DND-41 (cell line): ENCODE measurements at places on chromosomes 12 and 14.

GRCh38 chr12:109988274-109988673 lies 7.9 kb downstream of the GIT2 start:
- H3K36me3 ChIP-seq: peaks cover 80% of the 10 kb centered on the region
- no peak overlapping the region for H3K4me3 ChIP-seq
- peaks cover 3% of the 10 kb centered on the region for H3K4me1 ChIP-seq
- no peak overlapping the region for H3K27ac ChIP-seq
- no peaks in the 10 kb centered on the region for H3K27me3 ChIP-seq
- DNase-seq: no peak

DNA sequence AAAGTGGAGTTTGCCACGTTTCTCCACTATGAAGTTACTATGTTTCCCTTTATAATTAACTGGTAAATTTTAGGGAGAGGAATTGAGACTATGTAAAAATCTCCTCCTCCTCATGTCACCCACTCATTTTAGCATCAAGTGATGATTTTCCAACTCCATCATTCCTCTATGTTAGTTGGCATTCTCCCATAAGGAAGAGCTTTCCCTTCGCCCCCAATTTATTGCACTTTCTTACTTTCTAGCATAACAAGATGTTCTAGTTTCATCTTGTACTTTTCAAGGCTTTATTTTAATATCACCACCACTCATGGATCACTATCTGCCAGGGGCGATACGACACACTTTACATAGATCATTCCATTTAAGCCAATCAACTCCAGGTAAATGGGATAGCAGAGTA lies 97.1 kb downstream of the RPS6KA5 start:
- H3K4me3 ChIP-seq: no peak overlapping the region
- no peaks in the 10 kb centered on the region for H3K36me3 ChIP-seq
- H3K4me1 ChIP-seq: no peaks in the 10 kb centered on the region
- DNase-seq: no peak
- H3K27me3 ChIP-seq: no peaks in the 10 kb centered on the region

GRCh38 chr14:44989497-44990440 lies 27.8 kb downstream of the TOGARAM1 start:
- peaks cover 6% of the 10 kb centered on the region for H3K36me3 ChIP-seq
- H3K4me3 ChIP-seq: no peak overlapping the region
- H3K4me1 ChIP-seq: no peaks in the 10 kb centered on the region
- no peak for DNase-seq
- H3K27me3 ChIP-seq: no peaks in the 10 kb centered on the region
- no peak overlapping the region for H3K27ac ChIP-seq

DNA sequence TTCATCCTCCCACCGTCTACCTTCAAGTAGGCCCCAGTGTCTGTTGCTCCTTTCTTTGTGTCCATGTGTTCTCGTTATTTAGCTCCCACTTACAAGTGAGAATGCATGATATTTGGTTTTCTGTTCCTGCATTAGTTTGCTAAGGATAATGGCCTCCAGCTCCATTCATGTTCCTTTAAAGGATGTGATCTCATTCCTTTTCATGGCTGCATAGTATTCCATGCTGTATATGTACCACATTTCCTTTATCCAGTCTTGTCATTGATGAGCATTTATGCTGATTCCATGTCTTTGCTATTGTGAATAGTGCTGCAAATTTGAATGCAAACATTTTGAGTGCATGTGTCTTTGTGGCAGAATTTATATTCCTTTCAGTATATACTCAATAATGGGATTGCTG lies 259.6 kb upstream of the PELI2 start:
- no peaks in the 10 kb centered on the region for H3K27me3 ChIP-seq
- no peak for DNase-seq
- no peak overlapping the region for H3K27ac ChIP-seq
- H3K4me1 ChIP-seq: no peaks in the 10 kb centered on the region
- H3K36me3 ChIP-seq: no peaks in the 10 kb centered on the region

GRCh38 chr14:23351681-23352505 lies 794 bp downstream of the SLC22A17 start:
- H3K36me3 ChIP-seq: no peaks in the 10 kb centered on the region
- peaks cover 36% of the 10 kb centered on the region for H3K27me3 ChIP-seq
- no peaks in the 10 kb centered on the region for H3K4me1 ChIP-seq

- no peak overlapping the region for H3K27ac ChIP-seq
- no peaks in the 10 kb centered on the region for H3K36me3 ChIP-seq
- no peak overlapping the region for H3K4me3 ChIP-seq
Measured at GRCh38 chr14:72780751-72781150, 113.2 kb downstream of the DPF3 start.

DNA sequence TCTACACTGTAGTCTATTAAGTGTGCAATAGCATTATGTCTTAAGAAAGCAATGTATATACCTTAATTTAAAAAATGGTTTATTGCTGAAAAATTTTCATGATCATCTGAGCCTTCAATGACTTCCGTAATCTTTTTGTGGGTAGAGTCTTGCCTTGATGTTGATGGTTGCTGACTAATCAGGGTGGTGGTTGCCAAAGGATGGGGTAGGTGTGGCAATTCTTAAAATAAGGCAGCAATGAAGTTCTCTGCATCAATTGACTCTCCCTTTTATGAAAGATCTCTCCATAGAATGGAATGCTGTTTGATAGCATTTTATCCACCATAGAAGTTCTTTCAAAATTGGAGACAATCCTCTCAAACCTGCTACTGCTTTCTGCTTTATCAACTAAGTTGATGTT lies 41.1 kb downstream of the BBS10 start:
- no peak overlapping the region for H3K27ac ChIP-seq
- no peaks in the 10 kb centered on the region for H3K4me1 ChIP-seq
- no peak overlapping the region for H3K4me3 ChIP-seq
- no peaks in the 10 kb centered on the region for H3K36me3 ChIP-seq
- no peaks in the 10 kb centered on the region for H3K27me3 ChIP-seq

DNA sequence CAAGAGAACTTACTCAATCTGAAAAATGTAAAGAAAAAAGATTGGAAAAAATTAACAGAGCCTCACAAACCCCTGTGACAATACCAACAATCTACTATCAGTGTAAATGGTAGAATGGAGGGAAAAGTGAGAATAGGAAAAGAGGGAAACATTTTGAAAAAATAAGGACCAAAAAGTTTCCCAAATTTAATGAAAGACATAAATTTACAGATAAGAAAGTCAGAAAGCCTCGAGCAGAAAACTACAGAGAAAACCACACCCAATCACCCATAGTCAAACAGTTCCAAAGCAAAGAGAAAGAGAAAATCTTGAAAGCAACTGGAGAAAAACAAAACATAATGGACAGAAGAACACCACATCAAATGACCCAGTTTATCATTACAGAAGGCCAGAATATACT lies 142.7 kb upstream of the DIO3 start:
- H3K27ac ChIP-seq: no peak overlapping the region
- H3K36me3 ChIP-seq: no peaks in the 10 kb centered on the region
- no peak for DNase-seq
- no peak overlapping the region for H3K4me3 ChIP-seq
- no peaks in the 10 kb centered on the region for H3K4me1 ChIP-seq

- H3K4me1 ChIP-seq: no peaks in the 10 kb centered on the region
- no peak overlapping the region for H3K27ac ChIP-seq
- DNase-seq: no peak
- H3K36me3 ChIP-seq: no peaks in the 10 kb centered on the region
- H3K27me3 ChIP-seq: peaks cover 7% of the 10 kb centered on the region
Measured at GRCh38 chr12:52165096-52165855, 26.5 kb downstream of the KRT80 start.

DNA sequence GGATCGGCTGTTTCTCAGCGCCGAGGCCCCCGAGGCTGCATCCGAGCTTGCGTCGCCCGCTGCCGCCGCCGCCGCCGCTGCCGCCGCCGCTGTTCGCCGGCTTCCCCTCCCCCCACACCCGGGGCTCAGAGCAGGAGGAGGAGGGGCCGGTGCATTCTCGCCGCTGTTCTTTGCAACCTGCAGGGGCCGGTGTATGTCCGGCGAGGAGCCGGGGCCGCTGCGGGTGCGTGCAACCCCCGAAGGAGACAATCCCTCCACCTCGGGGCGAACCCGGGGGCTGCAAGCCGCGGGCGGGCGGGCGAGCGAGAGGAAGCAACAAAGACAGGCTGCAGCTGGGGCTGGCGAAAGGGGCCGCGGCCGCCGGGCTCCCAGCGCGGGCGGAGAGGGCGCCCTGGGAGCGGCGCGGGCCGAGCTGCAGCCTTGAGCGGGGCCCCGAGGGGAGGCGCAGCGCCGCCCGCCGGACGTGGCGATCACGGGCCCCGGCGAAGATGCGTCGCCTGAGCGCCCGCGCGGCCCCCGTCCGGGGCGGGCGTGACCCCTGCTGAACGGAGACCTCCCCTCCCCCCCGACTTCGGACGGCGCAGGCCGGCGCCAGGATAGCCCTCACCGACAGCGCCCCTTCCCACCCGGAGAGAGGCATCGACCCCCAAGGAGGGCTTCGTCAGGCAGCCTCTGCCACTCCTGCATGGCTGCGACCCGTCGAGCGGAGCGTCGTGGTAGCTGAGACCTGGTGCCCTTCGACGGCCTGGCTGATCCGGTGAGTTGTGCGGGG lies 702 bp downstream of the FAM222A start:
- no peak overlapping the region for H3K27ac ChIP-seq
- H3K36me3 ChIP-seq: no peaks in the 10 kb centered on the region
- H3K27me3 ChIP-seq: peaks cover 11% of the 10 kb centered on the region
- peaks cover 12% of the 10 kb centered on the region for H3K4me1 ChIP-seq
- peak overlapping the region; percentile 27; the same call in 1 of the 2 replicates for H3K4me3 ChIP-seq

DNA sequence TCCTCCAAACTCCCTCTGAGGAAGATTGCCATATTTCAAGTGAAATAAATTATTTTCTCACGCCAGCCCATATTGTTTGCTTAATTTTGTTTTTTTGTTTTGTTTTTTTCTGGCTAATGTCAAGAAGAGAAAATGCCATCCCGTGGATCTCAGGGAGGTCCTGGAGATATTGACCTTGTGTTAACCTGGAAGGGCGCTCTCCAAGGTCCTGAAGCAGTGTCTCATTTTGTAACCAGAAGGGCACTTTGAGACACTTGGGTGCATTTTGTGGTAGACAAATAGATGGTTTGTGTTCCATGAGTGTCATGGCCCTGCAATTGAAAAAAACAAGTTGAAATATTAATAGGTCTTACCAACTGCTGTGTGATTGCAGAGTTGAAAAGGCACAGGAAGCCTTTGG lies 268.9 kb downstream of the SUDS3 start:
- no peaks in the 10 kb centered on the region for H3K4me1 ChIP-seq
- no peak overlapping the region for H3K4me3 ChIP-seq
- no peak overlapping the region for H3K27ac ChIP-seq
- H3K27me3 ChIP-seq: no peaks in the 10 kb centered on the region

- H3K27me3 ChIP-seq: no peaks in the 10 kb centered on the region
- H3K4me3 ChIP-seq: peak overlapping the region; percentile 100
- peak overlapping the region; percentile 97 for H3K27ac ChIP-seq
- peak; percentile 66 for DNase-seq
Measured at GRCh38 chr14:49768301-49769121, 558 bp downstream of the KLHDC2 start.

DNA sequence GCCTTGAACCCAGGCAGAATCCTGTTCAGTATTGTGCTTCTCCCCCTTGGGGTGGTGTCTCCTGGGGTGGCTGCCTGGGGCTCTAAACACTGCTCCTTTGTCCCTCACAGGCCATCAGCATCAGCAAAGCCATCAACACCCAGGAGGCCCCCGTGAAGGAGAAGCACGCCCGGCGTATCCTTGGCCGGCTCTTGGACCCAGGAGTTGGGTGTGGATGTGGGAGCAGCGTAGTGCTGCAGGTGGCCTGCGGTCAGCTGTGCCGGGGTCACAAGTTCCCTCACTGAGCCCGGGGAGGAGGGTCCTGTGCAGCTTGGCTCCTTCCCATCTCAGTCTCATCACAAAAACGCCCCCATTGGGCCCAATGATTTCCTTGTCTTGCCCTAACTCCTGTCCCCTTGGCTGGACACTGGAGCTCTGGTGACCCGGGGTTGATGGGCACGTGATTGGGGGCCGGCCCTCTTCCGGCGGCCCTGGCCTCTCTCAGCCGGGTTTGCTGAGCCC lies 12.7 kb downstream of the HIP1R start:
- H3K36me3 ChIP-seq: no peaks in the 10 kb centered on the region
- no peak overlapping the region for H3K27ac ChIP-seq
- no peaks in the 10 kb centered on the region for H3K4me1 ChIP-seq
- no peak for DNase-seq
- H3K4me3 ChIP-seq: no peak overlapping the region

DNA sequence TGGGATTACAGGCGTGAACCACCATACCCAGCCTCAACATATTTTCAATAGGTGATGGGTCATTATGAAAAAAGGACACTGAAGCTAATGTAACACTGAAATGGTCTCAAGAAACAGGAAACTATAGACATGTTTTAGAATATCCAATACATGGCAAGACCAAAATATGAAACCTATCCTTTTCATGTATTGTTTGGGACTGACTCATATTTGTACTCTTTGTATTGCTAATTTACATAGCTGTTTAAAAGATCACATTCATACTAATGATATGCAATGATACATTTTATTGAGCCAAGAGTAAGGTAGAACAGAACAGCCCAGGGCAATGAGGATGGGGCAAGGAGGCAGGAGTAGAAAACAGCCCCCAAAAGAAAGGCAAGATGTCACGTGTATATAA lies 32.6 kb downstream of the RESF1 start:
- peaks cover 94% of the 10 kb centered on the region for H3K36me3 ChIP-seq
- no peak for DNase-seq
- H3K27ac ChIP-seq: 0 out of 2 replicates have a peak overlapping the region, but pooled peaks have one; percentile 45
- 0 out of 2 replicates have a peak, but pooled peaks cover 4% of the 10 kb centered on the region for H3K4me1 ChIP-seq

DNA sequence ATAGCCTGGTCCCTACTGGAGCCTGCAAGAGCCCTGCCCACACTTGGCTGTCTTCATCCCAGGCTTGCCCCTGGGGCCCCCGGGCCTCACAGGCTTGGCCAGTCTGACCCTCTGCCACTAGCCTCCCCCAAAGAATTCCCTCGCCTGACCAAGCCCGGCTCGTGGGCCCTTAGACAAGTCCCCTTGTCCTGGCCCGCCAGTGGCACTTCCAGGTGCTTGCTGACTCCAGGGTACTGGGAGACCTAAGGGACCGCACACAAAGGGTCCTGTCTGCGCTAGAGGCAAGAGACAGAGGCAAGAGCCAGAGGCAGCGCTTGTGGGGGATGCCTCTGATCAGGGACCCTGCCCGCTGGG lies 5.0 kb downstream of the BTBD6 start:
- DNase-seq: no peak
- peaks cover 51% of the 10 kb centered on the region for H3K36me3 ChIP-seq
- peaks cover 22% of the 10 kb centered on the region for H3K4me1 ChIP-seq
- H3K4me3 ChIP-seq: no peak overlapping the region

- no peak overlapping the region for H3K4me3 ChIP-seq
- no peaks in the 10 kb centered on the region for H3K27me3 ChIP-seq
- H3K4me1 ChIP-seq: no peaks in the 10 kb centered on the region
- no peak for DNase-seq
- H3K27ac ChIP-seq: no peak overlapping the region
- H3K36me3 ChIP-seq: no peaks in the 10 kb centered on the region
Measured at GRCh38 chr14:58907803-58908202, 270.0 kb downstream of the DACT1 start.

DNA sequence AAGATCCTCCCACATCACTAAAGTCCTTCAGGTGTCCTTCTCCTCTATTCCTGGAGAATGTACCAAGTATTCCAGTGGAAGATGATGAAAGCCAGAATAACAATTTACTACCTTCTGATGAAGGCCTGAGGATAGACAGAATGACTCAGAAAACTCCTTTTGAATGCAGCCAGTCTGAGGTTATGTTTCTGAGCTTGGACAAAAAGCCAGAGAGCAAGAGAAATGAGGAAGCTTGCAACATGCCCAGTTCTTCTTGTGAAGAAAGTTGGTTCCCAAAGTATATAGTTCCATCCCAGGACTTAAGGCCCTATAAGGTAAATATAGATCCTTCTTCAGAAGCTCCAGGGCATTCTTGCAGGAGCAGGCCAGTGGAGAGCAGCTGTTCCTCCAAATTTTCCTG lies 54.6 kb upstream of the HELB start:
- DNase-seq: no peak
- H3K27me3 ChIP-seq: peaks cover under 1% of the 10 kb centered on the region
- no peak overlapping the region for H3K27ac ChIP-seq
- H3K36me3 ChIP-seq: no peaks in the 10 kb centered on the region
